ENCODE measurements at places on chromosomes 1 and 21.
A peak's percentile ranks its signal among the peaks of the same experiment; 100 is the strongest.

GRCh38 chr1:207103892-207104373 is at the start of gene C4BPA:
Gene C4BPA, plus strand, starts transcription at chr1:207104233. Its CDS starts 8,793 bp downstream, at chr1:207113026.
- DNase-seq: no peak

DNA sequence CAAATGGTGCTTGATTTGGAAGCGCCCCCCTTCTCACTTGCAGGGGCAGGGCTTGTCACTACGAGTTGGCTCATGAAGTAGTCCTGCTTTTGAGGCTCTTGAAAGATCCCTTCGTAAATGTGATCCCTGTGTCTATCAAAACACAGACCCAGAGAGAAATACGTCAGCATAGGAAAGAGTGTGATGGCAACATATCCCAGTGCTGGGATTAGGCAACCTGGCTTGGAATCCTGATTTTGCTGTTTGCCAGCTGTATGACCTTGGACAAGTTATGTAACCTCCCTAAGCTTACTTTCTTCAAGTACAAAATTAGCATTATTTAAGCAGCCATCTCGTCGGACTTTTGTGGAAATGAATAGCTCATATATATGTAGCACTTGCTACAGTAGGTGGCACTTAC is 228.4 kb downstream of the ATG4C start:
- DNase-seq: no peak

- no peak for DNase-seq
Observed at GRCh38 chr1:156727492-156727891, 777 bp upstream of the METTL25B start.

GRCh38 chr1:5738911-5739462 is 253.2 kb downstream of the NPHP4 start:
- no peak for DNase-seq

- no peak for DNase-seq
Observed at GRCh38 chr1:106200711-106201110, 855.8 kb upstream of the PRMT6 start.

- no peak for DNase-seq
Observed at GRCh38 chr1:244836135-244836521, 670 bp downstream of the COX20 start.

DNA sequence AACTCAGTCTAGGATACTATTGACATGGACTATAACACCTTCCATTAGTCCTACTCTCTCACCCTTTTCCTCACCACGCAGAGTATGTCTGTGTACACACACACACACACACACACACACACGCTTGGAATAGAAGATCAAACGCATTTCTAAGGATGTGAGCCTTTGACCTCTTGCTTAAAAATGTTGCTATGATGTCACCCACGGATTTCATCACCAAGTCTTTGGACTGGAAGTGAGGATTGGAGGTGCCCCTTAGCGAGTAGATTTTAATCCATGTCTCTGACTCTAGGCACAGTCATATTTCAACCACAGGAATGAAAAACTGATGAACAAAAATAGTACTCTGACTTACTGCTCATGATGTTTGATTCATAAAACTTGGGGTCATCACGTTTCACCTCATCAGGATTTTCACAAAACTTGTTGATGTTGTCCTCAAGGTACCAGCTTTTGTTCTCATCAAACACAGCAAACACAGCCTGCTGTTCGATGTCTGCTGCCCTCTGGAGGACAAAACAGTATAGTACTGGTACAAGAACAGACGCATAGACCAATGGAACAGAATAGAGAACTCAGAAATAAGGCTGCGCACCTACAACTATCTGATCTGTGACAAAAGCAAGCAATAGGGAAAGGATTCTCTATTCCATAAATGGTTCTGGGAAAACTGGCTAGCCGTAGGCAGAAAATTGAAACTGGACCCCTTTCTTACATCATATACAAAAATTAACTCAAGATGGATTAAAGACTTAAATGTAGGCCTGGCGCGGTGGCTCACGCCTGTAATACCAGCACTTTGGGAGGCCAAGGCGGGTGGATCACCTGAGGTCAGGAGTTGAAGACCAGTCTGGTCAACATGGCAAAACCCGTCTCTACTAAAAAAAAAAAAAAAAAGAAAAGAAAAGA is 39.9 kb downstream of the F5 start:
- peak; percentile 82 for DNase-seq

DNA sequence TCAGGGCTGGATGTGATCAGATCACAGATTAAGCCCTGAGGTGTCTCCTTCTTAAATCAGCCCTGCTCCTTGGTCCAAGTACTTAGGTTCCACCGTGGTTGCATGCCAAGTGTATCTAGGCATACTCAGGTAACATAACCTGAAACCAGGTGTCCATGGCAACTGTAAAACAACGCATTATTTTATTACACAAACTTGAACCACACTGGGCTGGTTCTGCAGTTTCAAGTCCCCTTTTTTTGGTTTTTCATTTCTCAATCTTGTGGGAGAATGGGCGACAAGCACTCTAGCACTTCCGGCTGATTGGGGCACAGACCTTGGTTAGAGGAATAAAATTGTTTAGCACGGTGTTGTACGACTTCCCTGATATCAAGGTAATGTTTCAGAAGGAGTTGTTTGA is 65.2 kb downstream of the GBP6 start:
- DNase-seq: peak; percentile 13

DNA sequence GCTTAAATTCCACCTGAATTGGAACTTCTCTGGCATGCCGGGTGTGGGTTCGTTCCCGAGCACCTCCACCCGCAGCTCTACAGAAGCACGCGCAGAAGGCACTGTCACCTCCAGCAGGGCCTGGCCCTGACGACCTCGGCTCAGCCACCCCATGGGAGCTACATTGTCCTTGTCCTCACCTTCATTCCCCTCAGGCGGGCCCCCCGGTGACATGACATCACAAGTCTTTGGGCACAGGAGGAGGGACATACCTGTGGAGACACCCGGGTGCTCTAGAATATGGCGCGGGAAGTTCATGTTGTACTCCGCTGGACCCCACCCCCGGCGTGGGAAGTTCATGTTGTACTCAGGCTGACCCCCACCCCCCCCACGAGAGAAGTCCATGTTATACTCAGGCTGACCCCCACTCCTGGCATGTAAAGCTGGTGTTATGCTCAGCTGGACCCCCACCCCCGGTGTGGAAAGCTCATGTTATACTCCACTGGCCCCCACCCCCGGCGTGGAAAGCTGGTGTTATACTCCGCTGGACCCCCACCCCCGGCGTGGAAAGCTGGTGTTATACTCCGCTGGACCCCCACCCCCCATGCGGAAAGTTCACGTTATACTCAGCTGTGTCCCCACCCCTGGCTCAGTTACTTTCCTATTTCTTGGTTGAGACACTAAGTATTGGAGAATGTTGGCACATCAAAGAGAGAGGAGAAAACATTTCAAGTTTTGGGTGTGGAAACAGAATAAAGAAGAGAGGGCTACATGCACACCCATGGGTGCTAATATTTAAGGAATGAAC is 37.6 kb downstream of the UMODL1 start:
- no peak for DNase-seq

All from CD4-positive, alpha-beta T cell treated with Interleukin-21 for 1 hour (primary cell).